ENCODE measurements at places on chromosomes 2 and 18.
A peak's percentile ranks its signal among the peaks of the same experiment; 100 is the strongest.

DNA sequence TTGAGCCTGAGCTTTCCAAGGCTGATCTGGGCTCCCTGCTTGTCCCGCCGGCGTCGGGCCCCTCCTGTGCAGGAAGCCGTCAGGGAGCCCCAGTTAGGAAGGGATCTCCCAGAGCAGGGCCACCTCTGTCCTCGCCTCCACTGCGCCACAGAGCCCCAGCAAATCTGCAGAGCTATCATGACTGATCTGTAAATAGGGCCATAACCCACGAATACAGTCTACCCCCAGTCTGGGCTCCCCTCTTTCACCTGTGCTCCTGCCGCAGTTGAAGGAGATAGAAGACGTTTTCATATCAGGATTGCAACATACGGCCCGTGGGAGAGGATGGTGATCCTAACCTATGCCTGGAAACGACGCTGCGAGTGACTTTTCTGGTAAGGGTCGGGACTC lies 138.7 kb downstream of the PTGR3 start:
- DNase-seq = no peak

DNA sequence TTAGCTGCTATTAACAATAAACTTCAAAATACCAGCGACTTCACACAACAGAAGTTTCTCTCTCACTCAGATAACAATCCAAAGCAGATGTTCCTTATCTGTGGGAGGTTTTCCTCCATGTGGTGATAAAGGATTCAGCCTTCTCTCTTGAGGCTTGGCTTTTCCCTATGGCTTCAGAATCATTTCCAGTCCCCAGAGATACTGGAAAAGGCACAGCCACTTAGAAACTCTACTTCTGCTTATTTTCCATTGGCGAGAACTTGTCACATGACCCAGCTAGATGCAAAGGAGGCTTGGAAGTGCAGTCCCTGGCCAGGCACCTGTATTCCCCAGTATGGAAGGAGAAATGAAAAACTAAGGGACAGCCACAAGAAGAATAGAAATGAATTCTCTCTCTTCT lies 344.8 kb downstream of the MTX2 start:
- DNase-seq = no peak

DNA sequence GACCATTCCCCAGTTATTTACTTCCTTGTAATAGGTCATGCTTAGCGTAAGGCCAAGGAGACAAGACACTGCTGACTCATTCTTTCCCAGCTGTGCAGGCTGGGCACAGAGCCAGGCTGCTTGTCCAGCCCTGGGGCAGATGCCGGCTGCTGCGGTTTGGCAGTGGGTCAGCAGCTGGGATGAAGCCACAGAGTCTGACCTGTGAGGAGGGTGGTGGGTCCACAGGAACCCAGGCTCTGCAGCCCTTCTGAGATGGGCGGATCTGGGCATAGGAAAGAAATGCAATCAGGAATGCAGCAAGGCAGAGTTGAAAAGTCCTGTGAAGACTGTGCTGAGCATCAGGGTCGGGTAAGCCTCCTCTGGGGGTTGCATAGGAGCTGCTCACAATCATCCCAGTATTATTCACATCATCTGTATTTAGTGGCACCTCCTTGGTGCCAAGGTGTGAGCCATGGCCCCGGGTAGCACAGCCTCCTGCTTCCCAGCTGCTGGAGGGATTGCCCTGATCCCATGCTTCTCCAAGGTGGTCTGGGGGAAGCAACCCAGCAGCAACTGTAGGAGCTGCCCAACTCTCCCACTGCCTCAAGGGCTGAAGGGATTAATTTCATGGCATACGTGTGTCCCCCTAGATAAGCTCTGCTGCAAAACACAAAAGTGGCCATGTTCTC lies 139.0 kb downstream of the DDX1 start:
- DNase-seq = peak; percentile 93

DNA sequence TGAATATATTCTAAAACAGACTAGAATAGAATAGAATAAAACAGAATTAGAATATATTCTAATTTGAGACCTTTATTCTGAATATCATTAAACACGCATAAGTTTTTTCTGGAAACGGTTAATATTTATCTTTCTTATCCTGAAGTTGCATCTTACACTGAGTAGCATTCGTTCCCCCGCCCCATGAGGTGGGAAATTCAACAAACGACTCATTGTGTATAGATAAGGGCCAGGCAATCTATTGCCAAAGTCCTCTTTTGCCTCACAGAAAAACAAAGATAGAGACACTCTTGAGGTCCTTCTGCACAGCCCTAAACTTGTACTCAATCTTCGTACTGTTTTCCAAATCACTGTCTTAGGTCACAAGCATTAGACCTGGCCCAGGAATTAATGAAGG lies 98.1 kb downstream of the COL6A3 start:
- no peak for DNase-seq

- DNase-seq = no peak
These were observed 283.6 kb downstream of the DYSF start for GRCh38 chr2:71736986-71737385.

GRCh38 chr2:121363632-121364420 lies 78.8 kb upstream of the TFCP2L1 start:
- no peak for DNase-seq

DNA sequence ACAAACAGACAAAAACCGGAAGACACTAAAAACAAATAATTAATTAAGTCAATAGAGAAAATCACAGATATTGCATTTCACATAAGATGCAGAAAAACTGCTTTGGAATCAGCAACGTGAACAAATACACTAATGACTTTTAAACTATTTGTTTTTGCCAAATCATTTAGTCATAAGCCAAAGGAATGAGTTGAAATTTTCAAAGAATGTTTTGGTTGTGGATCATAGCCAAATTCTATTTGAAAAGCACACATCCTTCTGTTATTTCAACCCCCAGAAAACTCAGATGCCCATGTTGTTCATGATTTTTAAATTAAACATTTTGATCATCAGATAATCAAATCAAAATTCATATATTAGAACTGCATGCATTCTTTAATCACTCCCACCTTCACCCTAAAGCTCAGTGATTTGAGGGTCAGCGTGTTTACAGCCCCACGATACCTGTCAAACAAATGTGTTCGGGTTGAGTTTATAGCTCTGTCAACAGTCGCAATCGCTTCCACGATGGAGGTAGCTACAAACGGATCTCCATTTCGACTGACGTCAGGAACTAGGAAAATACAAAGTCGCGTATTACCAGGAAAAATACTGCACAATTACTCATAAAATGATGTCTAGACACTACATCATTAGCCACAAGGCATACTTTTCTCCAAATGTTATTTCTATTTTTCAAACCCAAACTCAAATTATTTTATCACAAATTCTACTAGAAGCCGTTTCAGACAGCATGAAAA lies 90.2 kb downstream of the PXDN start:
- no peak for DNase-seq

GRCh38 chr18:23281626-23282436 lies 146.5 kb downstream of the CABLES1 start:
- peak; percentile 48 for DNase-seq

DNA sequence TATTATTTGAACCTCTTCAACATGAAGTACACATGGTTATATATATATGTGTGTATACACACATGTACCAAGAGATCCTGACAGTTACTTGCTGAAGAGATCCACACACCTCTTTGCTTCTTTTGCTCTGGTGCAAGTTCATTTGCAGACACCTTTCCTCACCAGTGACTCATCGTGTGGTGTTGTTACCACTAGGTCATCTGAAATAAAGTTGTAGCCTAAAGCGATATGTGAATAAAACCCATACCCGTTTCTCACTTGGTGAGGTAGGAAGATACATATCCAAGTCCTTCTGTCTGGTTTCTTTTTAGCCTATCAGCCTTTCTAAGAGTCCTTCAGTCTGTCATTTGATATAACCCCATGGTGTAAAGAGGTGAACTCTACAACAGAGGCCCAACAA lies 379.4 kb upstream of the RAB12 start:
- no peak for DNase-seq

DNA sequence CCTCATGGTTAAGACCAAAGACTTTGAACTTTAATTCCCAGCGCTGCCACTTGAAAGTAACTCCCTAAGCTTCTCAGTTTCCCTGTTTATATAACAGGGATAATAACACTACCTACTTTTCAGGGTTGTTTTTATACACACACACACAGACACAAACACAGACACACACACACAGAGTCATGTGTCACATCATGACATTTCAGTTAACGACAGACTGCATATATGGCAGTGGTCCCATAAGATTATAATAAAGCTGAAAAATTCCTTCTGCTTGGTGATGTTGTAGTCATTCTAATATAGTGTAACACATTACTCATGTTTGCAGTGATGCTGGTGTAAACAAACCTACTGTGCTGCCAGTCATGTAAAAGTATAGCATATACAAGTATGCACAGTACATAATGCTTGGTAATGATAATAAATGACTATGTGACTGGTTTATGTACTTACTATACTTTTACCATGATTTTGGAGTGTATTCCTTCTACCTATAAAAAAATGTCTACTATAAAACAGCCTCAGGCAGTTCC lies 89.2 kb upstream of the ITGA4 start:
- DNase-seq = no peak

- no peak for DNase-seq
These were observed 21.5 kb upstream of the REEP1 start for GRCh38 chr2:86358957-86359356.

DNA sequence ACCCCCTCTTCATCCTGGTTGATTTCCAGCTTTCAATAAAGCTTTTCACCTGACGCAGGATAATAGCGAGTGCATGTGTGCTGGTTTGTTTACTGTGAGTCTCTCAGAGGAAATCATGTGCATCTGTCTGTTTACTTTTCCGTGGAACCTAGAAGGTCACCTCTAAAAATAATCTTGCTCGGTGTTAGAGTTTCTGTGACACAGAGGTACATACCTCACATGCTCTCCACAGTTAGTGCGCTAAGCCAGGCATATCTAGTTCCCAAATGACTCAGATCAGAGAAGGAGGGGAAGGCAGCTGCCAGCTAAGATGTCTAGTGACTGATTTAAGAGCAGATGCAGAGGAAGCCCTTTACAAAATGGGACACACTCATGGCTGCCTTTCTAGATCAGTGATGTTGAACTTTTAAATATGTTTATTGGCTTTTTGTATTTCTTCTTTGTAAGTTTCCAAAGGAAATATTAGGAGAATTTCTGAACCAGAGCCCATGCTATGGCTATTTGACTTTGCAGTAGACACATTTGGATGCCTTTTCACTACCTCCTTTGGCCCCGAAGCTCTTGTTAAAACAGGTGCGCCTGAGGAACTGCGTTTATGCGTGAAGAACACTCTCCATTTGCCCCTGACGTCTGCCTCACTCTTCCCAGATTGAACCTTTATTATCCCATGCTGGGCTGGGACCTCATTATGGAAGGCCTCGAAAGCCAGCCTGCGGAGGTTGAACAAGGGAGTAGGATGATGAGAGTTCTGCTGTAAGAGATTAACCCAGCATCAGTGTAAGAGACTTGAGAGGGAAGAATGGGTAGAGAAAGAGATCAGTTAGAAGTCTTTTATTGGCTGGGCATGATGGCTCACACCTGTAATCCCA lies 145.6 kb downstream of the FAM161A start:
- DNase-seq = no peak

GRCh38 chr2:240952496-240953246 lies 45.7 kb upstream of the SNED1 start:
- no peak for DNase-seq

DNA sequence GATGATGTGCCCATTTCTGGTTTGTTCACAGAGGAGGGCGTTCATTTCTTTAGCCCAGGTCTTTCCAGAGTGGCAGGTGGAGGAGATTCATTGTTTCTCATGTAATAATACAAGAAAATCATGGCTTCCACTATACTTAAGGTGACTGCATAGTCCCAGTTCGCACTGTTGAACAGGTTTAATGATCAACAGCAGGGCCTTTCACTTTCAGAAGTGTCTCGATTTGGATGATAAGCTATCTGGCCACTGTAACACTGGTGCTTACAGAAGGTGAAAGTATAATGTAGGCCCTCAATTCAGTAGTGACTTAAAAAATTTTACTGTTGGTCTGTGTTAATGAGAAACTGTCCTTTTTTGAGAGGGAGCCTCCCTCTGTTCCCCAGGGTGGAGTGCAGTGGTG lies 1.4 kb downstream of the RMC1 start:
- DNase-seq = no peak

DNA sequence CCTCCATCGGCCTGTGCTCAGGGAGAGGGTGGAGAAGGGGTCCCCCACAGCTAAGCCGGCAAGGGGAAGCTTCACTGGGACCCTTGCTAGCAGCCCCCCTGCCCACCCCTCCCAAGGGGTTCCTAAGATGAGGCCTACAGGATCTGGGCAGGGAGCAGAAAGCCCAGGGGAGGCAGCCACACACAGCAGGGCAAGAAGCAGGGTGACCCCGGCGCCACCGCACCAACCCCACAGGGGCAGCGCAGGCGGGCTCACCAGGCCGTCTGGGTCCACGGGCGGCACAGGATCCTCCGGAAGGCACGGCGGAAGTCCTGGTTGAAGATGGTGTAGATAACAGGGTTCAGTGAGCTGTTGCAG lies 1.8 kb downstream of the ADRA2B start:
- DNase-seq = no peak

GRCh38 chr2:172181840-172182239 lies 79.1 kb upstream of the DLX2 start:
- no peak for DNase-seq

- no peak for DNase-seq
These were observed 29.9 kb downstream of the SESTD1 start for GRCh38 chr2:179234658-179235240.

- no peak for DNase-seq
These were observed 204.9 kb downstream of the CDH7 start for GRCh38 chr18:65955747-65956146.

DNA sequence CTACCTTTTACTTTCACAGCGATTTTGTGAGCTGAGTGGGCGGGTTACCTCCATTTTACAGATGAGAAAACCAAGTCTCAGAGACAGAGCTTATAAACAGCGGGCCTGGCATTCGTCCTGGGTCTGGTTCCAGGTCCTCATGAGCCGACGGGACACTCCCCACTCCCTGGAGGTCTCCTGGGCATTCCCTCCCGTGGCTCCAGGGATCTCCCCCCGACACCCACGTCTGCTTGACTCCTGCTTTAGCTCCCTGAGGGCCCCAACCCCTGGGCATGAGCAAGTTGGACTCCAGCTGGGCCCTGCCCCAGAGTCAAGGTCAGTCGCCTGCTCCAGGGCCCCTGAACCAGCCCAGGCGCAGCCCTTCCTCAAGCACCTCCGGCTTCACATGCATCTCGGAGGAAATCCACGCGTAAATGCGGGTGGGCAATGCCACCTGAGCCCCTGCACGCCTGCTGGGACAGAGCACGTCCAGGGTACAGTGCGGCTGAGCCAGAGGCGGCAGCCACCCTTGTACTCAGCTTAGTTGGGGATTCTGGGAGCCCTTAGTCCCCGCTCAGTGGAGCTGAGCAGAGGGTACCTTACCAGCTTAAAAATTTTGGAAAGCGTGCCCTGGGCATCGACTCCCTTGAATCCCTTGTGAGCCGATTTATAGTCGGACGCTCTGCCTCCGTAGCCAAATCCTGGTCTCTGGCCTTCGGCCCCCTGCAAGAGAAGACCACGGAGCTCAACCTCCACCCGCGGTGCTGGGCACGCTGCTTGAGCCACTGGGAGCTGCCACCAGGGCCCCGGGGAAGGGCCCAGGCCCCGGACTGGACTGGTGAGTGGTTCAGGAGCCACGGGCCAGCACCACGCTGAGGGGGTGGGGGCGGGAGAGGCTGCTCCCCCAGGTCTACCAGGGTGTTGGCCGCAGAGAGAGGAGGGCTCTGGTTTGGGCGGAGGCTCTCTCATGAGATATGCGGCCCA lies 148.1 kb downstream of the MBP start:
- DNase-seq = peak; percentile 32

GRCh38 chr2:225120186-225120585 lies 77.9 kb upstream of the DOCK10 start:
- no peak for DNase-seq

GRCh38 chr2:39638581-39638980 lies 27.1 kb upstream of the TMEM178A start:
- no peak for DNase-seq

Data from ureter (tissue), 1 donor.